ENCODE measurements at places on chromosomes 13 and 19. TPM values are rescaled to one million over a fixed set of nuclear protein-coding genes. Genes with fewer than 3 reads are reported as not detected.

DNA sequence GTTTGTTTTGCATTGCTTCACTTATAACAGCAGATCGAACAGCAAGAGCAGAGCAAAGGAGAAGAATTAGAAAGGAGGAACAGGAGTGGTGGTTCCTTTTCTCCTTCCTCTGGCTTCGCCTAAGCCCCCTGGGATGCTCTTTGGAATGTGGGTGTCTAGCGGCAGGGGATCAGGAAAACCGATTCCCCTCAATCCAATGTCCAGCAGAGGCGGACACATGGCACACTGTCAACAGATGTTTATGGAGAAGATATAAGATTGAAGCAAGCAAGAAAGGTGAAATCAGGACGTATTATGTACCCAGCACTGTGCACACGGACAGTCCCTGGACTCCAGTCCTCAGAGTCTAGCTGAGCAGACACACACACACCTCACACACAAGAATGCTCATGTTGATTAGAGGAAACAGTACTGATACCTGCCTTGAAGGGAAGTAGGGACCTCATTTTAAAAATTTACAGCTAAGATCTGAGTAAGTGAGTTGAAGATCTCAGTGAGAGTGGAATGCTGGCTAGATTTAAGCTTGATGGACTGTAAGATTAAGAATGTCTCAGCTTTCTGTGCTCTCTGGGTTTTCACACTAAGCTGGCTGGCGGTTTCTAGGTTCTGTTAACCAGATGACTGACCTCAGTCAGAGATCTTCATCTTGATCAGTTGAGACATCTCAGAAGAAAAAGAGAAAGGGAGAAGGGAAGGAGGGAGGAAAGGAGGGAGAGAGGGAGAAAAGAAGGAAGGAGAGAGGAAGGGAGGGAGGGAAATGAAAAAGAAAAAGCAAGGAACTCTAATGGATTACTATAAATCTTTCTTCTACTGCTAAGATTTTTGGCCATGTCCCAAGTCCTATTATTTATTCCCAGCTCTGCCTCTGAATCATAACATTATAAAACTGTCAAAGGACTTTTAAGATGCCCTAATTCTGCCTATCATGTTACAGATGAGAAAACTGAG is 44.8 kb downstream of the FLT1 start:
- H3K4me3 ChIP-seq, result no peak overlapping the region
- no peaks in the 10 kb centered on the region for H3K36me3 ChIP-seq
- peak; percentile 57 for DNase-seq
- H3K27me3 ChIP-seq, result no peaks in the 10 kb centered on the region

CCDC194 gene
- not detected for total RNA-seq

CEACAM20 gene
- total RNA-seq, result 0.15 TPM

TMPRSS9 gene
- not detected for total RNA-seq

GRCh38 chr13:58191754-58192153 is 560.2 kb downstream of the PCDH17 start:
- DNase-seq, result no peak
- H3K4me1 ChIP-seq, result no peaks in the 10 kb centered on the region
- no peaks in the 10 kb centered on the region for H3K27me3 ChIP-seq
- H3K4me3 ChIP-seq, result no peak overlapping the region
- H3K27ac ChIP-seq, result no peak overlapping the region
- no peaks in the 10 kb centered on the region for H3K36me3 ChIP-seq

SBSN gene
- total RNA-seq, result not detected

- H3K27ac ChIP-seq, result peak within 1 kb of the TSS; percentile 98
- peaks cover 11% of the 10 kb centered on the region for H3K4me1 ChIP-seq
- H3K27me3 ChIP-seq, result no peaks in the 10 kb centered on the region
- peak; percentile 98 for DNase-seq
Measured at GRCh38 chr19:43754503-43755255, at the start of gene SMG9. Gene SMG9 (minus strand): TSS chr19:43754962. CDS start chr19:43750741, 4,221 bp downstream.

GRCh38 chr13:110874508-110874960 is 40.3 kb downstream of the ANKRD10 start:
- no peaks in the 10 kb centered on the region for H3K27me3 ChIP-seq
- peak overlapping the region; percentile 43 for H3K4me3 ChIP-seq
- DNase-seq, result peak; percentile 86
- H3K27ac ChIP-seq, result no peak overlapping the region
- H3K4me1 ChIP-seq, result no peaks in the 10 kb centered on the region

GRCh38 chr13:77013853-77014542 is 13.0 kb downstream of the FBXL3 start:
- H3K36me3 ChIP-seq, result peaks cover 77% of the 10 kb centered on the region
- no peaks in the 10 kb centered on the region for H3K4me1 ChIP-seq
- no peak overlapping the region for H3K27ac ChIP-seq
- DNase-seq, result no peak
- H3K4me3 ChIP-seq, result no peak overlapping the region

- DNase-seq, result no peak
- H3K4me3 ChIP-seq, result no peak overlapping the region
- no peaks in the 10 kb centered on the region for H3K4me1 ChIP-seq
Measured at GRCh38 chr13:72523593-72523992, 203.8 kb downstream of the MZT1 start.

COMP gene
- total RNA-seq, result not detected

GRCh38 chr19:14440049-14440448 is 6.9 kb downstream of the PKN1 start:
- no peak overlapping the region for H3K27ac ChIP-seq
- no peak overlapping the region for H3K4me3 ChIP-seq
- no peaks in the 10 kb centered on the region for H3K4me1 ChIP-seq
- DNase-seq, result no peak

DNA sequence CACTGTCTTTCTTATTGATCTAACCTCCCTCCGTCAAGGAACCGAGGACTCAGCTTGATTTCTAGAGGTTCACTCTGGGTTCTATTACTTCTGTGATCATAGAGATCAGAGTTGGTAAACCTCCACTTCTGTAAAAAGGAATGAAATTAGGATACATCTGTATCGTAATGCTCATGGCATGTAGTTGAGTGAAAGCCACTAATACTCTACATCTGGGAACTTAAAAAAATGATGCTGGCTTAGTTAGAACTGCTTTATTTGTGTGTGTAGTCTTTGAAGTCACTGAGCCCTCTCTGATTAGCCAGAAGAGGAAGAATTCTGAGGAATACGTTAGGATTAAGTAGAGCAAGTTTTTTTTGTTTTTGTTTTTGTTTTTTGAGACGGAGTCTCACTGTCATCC is 140.8 kb downstream of the GGACT start:
- H3K4me1 ChIP-seq, result no peaks in the 10 kb centered on the region
- H3K36me3 ChIP-seq, result no peaks in the 10 kb centered on the region
- H3K4me3 ChIP-seq, result no peak overlapping the region
- no peak overlapping the region for H3K27ac ChIP-seq

DNA sequence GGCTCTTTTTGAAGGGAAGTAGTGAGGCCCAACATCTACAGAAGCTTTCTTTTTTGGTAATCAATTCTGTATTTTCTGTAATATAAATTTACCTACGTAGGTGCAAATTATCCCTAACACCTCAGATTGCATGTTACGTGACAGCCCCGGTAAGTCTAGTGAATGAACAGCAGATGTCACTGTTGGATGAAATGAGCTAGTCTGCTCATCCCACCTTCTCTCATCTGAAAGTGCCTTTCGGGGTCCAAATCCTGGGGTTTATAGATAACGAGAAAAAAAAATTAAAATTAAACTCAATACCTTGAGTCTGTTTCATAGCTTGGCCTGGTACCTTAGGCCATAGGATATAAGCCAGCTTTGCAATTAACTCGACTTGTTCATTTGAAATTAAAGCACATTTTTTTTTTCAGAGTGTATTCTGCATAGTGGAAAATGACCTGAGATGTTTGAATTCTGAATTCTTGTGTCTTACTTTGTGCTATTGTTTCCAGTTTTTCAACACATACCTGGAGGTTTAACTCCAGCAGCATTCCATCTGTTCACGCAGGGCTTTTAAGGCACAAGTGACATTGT is 548.2 kb downstream of the GPC5 start:
- no peak overlapping the region for H3K27ac ChIP-seq
- no peaks in the 10 kb centered on the region for H3K36me3 ChIP-seq
- no peaks in the 10 kb centered on the region for H3K4me1 ChIP-seq
- no peak overlapping the region for H3K4me3 ChIP-seq
- DNase-seq, result peak; percentile 40

CACNG7 gene
- total RNA-seq, result not detected

KIRREL2 gene
- total RNA-seq, result 0.17 TPM

GRCh38 chr19:49205114-49205513 is 47.5 kb downstream of the TRPM4 start:
- no peak overlapping the region for H3K27ac ChIP-seq
- H3K4me1 ChIP-seq, result peaks cover 7% of the 10 kb centered on the region
- no peak for DNase-seq
- H3K4me3 ChIP-seq, result no peak overlapping the region
- H3K36me3 ChIP-seq, result peaks cover 29% of the 10 kb centered on the region

- H3K4me1 ChIP-seq, result no peaks in the 10 kb centered on the region
- no peak overlapping the region for H3K4me3 ChIP-seq
- H3K27ac ChIP-seq, result no peak overlapping the region
- H3K27me3 ChIP-seq, result no peaks in the 10 kb centered on the region
- no peaks in the 10 kb centered on the region for H3K36me3 ChIP-seq
Measured at GRCh38 chr13:31663880-31664585, 75.3 kb upstream of the RXFP2 start.

DNA sequence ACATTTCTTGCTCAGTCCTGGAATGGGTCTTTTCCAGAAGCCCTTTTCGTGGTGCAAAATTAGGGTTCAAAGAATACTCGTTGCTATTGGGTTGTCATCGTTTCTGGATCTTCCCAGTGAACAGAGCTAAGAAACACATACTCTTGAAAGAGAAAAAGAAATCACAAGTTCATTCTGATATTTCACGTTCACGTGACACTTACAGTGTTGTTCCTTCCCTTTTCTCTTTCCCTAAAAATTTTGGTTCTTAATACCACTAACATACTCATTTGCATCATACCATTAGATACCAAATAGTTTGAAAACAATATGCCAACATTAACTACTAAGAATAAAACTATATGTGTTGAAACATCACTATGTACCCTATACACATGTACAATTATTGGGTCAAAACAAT is 13.4 kb upstream of the GTF2F1 start:
- no peaks in the 10 kb centered on the region for H3K36me3 ChIP-seq
- H3K27ac ChIP-seq, result no peak overlapping the region
- H3K27me3 ChIP-seq, result no peaks in the 10 kb centered on the region
- no peak for DNase-seq

TMTC4 gene
- 21.3 TPM for total RNA-seq
